ENCODE measurements at places on chromosomes 7 and 10.

DNA sequence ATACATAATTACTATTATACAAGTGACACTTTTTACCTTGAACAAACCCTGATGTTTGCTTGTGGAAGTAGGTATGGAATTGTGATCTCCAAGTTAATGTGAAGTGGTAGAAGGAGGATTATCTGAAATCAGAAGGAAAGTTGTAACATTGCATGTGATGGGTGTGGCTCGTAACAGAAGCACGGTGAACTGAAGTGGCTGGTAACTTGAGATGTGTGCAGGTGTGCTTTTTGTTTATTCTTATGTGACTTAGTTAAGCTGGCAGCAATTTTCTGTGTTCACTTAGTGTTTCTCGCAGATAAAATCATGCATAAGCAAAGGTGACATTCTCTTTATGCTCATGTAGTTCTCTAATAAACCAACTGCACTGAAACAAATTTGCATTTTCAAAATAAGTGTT, 82.3 kb downstream of the ZEB1 start:
- no peak for DNase-seq

- DNase-seq = no peak
These were observed 20.4 kb upstream of the FIGNL1 start for GRCh38 chr7:50470250-50471163.

DNA sequence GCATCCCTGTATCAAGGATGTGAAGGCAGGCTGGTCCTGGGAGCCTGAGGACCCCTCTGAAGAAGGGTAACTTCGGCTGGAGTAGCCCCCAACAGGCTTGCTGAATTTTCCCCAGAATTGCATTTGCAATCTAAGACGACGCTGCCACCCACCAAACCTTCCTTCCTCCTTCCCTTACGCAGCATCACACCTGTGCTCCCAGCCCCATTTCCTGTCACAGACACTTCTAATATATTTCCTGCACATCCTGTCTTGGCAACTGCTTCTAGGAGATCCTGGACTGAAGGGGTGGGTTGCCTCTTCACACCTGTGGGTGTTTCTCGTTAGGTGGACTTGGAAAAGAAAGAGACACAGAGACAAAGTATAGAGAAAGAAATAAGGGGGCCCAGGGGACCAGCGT, 9.4 kb upstream of the PGAM1 start:
- DNase-seq = no peak

GRCh38 chr10:76581506-76582256, 1055.9 kb downstream of the KCNMA1 start:
- DNase-seq = no peak

DNA sequence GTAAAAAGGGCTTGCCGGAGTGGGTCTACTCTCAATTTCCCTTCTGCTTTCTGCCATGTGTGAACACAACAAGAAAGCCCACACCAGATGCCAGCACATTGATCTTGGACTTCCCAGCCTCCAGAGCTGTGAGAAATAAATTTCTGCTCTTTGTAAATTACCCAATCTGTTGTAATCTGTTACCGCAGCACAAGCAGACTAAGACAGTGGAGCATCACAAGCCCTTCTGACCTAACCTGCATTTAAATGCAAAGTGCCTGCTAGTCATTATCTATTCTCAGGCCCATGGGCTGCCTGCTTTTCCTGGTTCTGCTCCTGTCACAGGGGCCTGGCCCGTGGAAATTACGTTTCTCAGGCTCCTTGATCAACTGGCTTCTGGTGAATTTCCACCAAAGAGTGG, 199.3 kb upstream of the AUTS2 start:
- DNase-seq = no peak

DNA sequence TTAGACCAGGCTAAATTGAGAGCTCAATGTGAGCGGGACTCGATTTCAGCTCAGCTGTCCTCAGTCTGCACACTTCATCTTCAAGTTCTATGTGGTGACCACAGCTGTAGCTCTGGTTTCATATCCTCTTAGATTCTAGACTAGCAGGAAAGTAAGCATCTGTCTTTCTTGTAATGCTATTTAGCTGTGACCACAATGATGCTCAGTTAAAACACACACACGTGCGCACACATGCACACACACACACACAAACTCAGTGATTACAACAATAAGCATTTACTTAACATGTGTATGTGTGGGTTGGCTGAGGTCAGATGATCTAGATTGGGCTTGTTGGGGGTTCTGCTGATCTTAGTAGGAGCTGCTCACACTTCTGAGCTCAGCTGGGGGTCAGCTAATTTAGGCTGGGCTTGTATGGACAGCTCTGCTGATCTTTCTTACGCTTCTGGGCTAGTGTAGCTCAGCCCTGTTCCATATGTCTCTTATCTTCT, 82.5 kb downstream of the ZNF365 start:
- no peak for DNase-seq

GRCh38 chr10:74883428-74883827, 57.0 kb downstream of the KAT6B start:
- DNase-seq = no peak

- no peak for DNase-seq
These were observed 12.5 kb downstream of the CALML5 start for GRCh38 chr10:5486853-5487235.

DNA sequence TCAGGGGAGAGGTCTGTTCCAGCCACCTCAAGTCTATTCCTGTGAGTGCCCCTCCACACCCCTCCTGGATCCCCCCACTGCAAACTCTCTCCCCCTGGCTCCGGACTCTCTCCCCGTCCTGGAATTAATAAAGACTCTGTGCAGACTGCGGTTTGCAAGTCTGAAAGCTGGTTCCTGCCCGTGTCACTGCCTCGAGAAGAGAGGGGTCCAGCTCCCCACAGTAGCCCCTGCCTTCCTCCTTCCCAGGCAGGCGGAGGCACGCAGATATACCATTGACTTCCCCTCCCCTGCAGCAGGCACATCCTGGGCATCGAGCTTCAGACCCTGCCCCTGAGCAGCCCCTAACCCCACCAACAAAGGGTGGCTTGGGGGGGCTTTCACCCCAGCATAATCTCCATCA, 2.2 kb upstream of the ELN start:
- DNase-seq = no peak

- DNase-seq = no peak
These were observed 32.1 kb upstream of the ADO start for GRCh38 chr10:62772186-62772974.

DNA sequence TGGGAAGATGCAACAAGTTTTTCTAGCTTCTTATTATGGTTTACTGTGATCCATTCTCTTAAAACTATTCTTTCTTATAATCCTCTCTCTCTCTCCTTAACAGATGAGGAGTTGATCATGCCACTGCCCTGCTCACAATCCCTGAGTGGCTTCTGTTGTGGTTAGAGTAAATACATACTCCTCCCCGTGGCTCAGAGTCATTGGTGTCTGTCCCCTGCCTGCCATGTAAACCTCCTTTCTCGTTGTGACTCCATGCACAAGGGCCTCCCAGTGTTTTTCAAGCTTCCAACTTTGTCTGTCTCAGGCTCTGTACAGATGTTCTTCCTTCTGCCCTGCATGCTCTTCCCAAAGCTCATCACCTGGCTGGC, 20.4 kb downstream of the CCNY start:
- DNase-seq = no peak

- DNase-seq = no peak
These were observed 20.2 kb upstream of the FRA10AC1 start for GRCh38 chr10:93722550-93722949.

DNA sequence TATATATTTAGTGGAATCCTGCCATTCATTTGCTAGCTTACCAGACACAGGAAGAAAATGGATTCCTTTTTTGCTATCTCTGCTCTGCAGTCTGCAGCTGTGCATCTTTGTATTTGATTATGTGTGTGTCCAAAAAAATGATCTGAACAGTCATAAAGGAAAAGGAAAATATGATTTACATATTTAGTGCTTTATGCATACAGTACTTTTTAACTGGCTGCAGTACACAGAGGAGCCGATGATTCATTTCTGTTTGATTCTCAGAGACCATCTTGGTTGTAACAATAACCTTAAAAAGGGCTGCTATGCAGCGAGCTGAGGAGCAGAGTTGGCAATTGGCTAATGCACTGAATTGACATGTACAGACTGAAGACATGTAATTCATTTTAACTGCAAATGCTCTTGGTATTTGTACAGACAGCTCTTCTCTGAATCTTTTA, 151.3 kb upstream of the FZD1 start:
- DNase-seq = no peak

GRCh38 chr7:117044664-117045063, 91.4 kb downstream of the ST7 start:
- no peak for DNase-seq

DNA sequence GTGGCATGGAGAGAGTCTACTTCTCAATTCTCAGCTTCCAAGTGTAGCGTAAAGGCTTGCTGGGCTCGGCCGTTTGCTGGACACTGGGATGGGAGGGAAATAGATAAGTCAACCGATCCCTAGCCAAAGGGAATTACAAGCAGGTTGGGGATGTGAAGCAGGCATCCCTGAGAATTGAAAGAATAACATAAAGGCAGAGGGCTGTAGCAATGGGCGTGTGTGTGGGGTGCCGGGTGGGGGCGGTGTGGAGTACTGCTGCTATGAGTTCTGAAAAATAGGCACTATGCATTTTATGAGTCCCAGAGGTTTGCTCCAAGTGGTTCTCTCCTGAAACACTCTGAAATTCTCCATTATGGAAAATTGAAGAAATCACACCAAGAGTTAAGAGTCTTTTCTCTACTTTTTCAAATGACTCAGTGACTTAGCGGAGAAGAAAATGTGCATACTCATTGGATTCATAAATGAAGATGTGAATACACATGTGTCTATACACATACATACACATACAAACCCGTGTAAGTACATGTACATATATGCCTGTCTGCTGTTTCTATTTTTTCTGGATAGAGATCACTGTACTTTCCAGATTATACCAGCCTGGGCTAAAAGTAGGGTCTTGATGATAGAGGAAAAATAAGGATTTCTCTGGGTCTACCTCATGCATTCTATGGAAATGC, 65.4 kb downstream of the ADRA2A start:
- DNase-seq = no peak

- DNase-seq = no peak
These were observed 68.8 kb downstream of the PROSER2 start for GRCh38 chr10:11891776-11892486.

DNA sequence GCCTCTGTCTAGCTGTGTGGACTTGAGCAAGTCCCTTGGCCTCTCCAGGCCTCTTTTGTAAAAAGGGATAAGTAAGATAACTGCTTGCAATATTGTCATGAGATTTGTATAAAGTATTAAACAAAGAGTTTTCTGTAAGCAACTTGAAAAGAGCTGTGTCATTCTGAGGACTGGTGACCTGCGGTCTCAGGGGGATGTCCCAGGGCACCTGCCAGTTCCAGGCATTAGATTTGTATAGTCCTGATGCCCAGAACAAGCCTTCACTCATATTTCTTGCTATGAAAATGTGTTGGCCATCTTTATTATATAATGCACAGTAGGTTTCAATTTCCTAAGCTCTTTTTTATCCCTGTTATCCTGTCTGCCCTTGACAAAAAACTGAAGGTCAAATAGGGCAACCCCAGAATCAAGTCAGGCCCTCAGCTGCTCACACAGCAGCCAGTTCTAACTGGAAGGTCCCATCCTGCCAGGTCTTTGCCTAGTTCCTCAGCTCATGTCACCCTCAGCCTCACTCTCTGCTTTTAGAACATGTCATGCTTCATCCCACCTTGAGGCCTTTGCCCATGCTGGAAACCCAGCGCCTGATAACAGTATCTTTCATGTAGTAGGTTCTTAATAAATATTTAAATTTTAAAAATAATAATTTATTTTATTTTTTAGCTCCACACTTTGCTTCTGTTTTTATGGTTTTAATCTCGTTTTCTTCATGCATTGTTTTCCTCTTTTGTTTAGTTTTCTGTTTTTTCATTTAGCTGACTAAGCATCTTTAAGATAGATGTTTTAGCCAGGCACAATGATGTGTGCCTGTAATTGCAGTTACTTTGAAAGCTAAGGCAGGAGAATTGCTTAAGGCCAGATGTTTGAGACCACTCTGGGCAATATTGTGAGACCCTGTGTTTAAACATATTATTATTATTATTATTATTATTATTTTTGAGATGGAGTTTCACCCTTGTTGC, 87.5 kb upstream of the ZNF92 start:
- DNase-seq = no peak

- no peak for DNase-seq
These were observed 150.2 kb upstream of the FERD3L start for GRCh38 chr7:19295376-19295775.

DNA sequence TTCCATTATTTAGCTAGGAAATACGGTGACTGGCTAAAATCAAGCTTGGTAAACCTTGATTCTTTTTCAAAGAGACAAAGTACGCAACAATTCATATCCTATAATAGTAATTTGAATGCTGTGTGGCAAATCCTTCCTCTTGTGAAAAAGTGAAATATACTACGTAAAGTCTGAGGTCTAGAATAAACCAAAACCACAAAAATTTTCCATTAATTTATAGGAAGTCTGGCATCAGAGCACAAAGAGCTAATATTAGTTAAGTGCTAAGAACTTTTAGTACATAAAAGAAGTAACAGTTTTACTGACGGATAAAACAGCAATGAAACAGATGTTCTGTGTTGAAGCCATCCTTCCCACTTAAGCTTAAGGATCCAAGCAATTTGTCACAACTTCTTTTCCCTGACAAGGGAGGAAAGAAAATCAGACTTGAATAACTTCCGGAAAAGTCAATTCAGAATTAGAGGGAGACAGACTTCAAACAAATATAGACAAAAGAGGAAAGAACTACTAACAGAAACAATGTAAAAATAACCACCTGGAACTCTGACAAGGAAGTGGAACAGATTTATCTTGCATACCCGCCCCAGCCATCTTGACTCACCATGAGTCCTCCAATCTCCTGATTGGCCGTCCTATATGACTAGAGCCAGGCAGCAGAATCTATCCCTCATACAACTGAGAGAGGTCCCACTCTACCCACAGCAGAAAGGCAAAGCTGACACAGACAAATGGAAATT, 34.6 kb downstream of the RHEB start:
- DNase-seq = no peak

DNA sequence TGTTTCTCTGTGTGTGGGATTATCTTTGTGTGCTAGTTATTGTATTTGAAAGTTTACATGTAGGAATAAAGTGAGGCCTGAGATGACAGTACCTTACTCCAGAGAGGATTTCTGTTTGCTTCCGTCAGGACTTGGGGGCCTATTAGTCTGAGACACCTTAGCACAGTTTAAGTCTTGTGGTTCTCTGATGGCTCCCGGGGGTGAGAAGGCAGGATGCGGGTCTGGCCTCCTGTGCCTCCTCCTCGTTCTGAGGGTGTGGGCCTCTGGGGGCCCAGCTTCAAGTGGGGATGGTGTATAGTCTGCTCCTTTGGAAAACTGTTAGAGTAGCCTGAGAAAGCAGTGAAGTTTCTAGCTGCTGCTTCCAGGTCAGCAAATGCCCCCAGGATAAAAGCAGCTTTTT, 12.4 kb downstream of the MTURN start:
- no peak for DNase-seq

DNA sequence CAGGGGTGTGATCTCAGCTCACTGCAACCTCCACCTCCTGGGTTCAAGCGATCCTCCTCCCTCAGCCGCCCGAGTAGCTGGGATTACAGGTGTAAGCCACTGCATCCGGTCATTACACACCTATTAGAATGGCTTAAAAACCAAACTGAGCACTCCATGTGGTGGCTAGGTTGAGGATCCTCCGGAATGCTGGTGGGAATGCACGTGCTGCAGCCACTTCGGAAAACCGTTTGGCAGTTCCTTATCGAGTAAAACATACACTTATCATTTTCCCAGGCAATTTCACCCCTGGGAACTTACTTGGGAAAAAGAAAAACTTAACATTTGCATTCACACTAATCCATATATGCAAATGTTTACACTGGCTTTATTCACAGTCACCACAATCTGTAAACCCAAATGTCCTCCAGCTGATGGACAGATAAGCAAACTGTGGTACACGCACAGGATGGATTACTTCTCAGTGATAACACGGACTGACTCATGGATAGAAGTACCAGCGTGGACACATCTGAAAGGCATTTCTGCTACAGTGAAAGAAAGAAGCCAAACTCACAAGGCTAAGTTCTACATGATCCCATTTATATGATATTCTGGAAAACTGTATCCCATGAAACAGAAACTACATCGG, 20.4 kb downstream of the RFC2 start:
- no peak for DNase-seq

All from C1 segment of cervical spinal cord (tissue), 14 donors.